ENCODE measurements at places on chromosomes 13 and 19. TPM values are rescaled to one million over a fixed set of nuclear protein-coding genes. Genes with fewer than 3 reads are reported as not detected.
A peak's percentile ranks its signal among the peaks of the same experiment; 100 is the strongest.

- DNase-seq: peak; percentile 98
These were observed 5.8 kb downstream of the KLF2 start for GRCh38 chr19:16330368-16330801.

- no peak for DNase-seq
- H3K4me3 ChIP-seq: no peak overlapping the region
- H3K4me1 ChIP-seq: no peaks in the 10 kb centered on the region
- H3K27ac ChIP-seq: no peak overlapping the region
- H3K36me3 ChIP-seq: no peaks in the 10 kb centered on the region
These were observed 553.2 kb downstream of the TUBA3C start for GRCh38 chr13:18628428-18628827.

- no peak overlapping the region for H3K27ac ChIP-seq
- no peak overlapping the region for H3K4me3 ChIP-seq
- H3K36me3 ChIP-seq: no peaks in the 10 kb centered on the region
- no peak for DNase-seq
- H3K4me1 ChIP-seq: no peaks in the 10 kb centered on the region
- H3K27me3 ChIP-seq: no peaks in the 10 kb centered on the region
These were observed 232.4 kb downstream of the SLITRK5 start for GRCh38 chr13:87903553-87903952.

GRCh38 chr13:111286749-111287148, 33.7 kb upstream of the TEX29 start:
- no peak overlapping the region for H3K4me3 ChIP-seq
- H3K27me3 ChIP-seq: no peaks in the 10 kb centered on the region
- peaks cover 40% of the 10 kb centered on the region for H3K36me3 ChIP-seq
- no peaks in the 10 kb centered on the region for H3K4me1 ChIP-seq
- H3K27ac ChIP-seq: no peak overlapping the region

DNA sequence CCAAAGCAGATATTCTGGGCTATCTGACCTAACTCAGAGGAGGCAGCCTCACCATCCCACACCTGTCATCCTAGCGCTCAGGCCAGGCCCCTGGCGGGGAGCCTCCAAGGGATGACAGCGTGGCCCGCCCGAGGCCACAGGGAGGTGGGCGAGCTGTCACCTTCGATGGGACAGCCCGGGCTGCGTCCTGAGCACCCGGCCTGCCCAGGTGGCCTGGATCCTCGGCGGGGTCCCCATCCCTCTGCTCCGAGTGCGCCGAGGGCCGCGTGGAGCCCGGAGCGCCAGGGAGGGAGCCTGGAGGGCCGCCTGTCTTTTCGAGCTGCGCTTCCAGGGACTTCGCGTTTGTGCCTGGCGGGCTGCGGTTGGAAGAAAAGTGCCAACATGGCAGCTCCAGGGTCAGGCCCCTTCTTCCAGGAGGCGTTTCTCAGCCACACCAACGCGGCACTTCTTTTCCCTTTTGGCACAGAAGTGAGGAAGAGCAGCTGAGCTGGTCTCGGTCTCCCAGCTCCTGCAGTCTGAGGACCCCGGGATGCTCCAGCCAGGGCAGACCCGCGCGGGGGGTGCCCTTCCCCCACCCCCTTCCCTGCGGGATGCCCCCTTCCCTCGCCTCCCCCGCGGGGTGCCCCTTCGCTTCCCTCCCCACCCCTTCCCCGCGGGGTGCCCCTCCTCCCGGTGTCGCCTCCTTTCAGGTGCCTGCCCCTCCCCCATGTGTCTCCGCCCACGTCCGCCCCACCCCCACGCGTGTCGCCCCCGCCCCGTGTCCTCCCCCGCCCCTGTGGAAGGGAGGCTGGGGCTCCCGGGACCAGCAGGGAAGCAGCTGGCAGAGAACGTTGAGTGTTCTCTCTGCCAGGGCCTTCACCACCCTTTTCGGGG, 42.3 kb downstream of the GJA3 start:
- DNase-seq: peak; percentile 15
- no peaks in the 10 kb centered on the region for H3K36me3 ChIP-seq
- no peaks in the 10 kb centered on the region for H3K27me3 ChIP-seq
- H3K27ac ChIP-seq: no peak overlapping the region
- peak overlapping the region; percentile 77 for H3K4me3 ChIP-seq
- H3K4me1 ChIP-seq: peaks cover 18% of the 10 kb centered on the region

DNA sequence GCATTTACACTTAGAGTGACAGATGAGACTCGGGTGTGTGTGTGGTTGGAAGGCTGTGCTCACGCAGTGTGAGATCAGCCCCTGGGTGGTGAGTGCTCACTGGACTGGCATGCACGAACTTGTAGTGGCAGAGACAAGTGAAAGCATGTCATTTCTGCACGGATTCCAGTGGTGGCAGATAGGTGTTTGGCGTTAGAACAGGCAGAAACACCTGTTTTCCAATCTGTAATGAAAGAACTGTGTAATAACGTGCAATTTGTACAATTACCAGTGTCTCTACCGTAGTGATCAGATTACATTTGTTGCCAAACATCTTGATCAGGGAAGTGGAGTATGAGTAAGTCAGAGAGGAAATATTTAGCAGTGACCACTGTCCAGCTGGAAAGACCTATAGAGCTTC, 8.2 kb downstream of the LAMP1 start:
- H3K4me1 ChIP-seq: peaks cover 27% of the 10 kb centered on the region
- DNase-seq: no peak
- H3K36me3 ChIP-seq: peaks cover 6% of the 10 kb centered on the region
- no peaks in the 10 kb centered on the region for H3K27me3 ChIP-seq
- H3K27ac ChIP-seq: no peak overlapping the region

- DNase-seq: no peak
- H3K27ac ChIP-seq: no peak overlapping the region
- H3K36me3 ChIP-seq: no peaks in the 10 kb centered on the region
These were observed 12.5 kb upstream of the KCNN1 start for GRCh38 chr19:17954401-17954800.

GRCh38 chr13:101916775-101917474, 464.4 kb downstream of the ITGBL1 start:
- no peaks in the 10 kb centered on the region for H3K4me1 ChIP-seq
- H3K36me3 ChIP-seq: no peaks in the 10 kb centered on the region
- DNase-seq: no peak
- H3K27me3 ChIP-seq: peaks cover 48% of the 10 kb centered on the region

DNA sequence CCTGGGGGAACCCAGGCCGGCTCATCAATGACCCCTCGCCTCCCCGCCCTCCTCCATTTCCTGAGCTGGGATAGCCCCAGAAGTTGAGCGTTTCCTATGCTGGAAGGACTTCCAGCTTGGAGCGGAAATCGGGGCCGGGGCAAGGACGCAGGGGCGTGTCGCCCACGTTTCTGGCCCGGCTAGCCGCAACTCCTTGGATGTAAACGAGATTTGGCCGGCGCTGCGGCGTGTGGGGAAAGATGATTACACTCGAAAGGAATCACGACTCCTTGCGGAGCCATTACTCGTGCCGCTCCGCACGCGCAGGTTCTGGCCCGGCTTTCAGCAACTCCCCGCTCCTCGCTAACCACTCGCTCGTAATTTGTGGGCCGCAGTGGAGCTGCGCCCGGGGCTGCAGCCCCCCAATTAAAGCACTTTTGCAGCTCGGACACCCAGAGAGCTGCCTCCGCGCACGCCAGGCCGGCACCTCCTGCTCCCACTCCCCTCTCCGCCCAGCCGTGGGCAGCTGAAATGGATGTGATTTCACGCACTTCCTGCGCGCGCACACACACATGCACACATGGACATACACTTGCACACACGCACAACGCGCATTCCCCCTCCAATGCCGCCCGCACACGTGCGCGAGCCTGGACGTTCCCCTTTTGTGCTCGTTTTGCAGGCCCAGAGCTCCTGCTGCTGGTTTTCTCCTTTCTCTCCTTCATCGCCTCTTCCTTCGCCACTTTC, 15.7 kb downstream of the ZIC5 start:
- peaks cover 73% of the 10 kb centered on the region for H3K27me3 ChIP-seq
- H3K4me1 ChIP-seq: peaks cover 16% of the 10 kb centered on the region
- no peaks in the 10 kb centered on the region for H3K36me3 ChIP-seq
- peak overlapping the region; percentile 24 for H3K4me3 ChIP-seq
- H3K27ac ChIP-seq: no peak overlapping the region

The CYP2A7 gene
- total RNA-seq: not detected

All from activated CD8-positive, alpha-beta T cell treated with anti-CD3 and anti-CD28 coated beads for 36 hours (primary cell).